Frontal cortex (tissue), 4 donors: ENCODE measurements at places on chromosomes 1 and 21.

- no peak for DNase-seq
These were observed 67.2 kb downstream of the RPAP2 start for GRCh38 chr1:92366040-92366395.

- DNase-seq = no peak
These were observed 72.6 kb upstream of the TARDBP start for GRCh38 chr1:10939654-10940450.

- no peak for DNase-seq
These were observed 973 bp downstream of the SDF4 start for GRCh38 chr1:1230656-1231399.

DNA sequence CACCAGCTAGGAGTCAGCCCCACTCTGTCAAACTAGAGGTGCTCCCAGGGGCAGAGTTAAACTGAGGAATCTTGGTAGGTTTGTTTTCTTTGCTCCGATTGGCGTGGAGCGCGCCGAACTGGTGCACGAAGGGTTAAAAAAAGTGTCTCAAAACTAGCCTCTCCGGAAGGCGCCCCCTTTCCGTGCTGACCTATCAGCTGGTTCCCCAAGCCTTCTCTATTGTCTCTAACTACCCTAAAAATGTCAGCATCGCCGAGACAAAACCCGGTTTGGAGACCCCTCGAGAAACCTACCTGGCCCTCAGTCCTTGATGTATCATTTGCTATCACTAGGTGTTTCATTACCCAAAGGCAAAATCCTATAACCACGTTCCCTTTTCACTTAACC lies 2.2 kb downstream of the TGFB2 start:
- no peak for DNase-seq

DNA sequence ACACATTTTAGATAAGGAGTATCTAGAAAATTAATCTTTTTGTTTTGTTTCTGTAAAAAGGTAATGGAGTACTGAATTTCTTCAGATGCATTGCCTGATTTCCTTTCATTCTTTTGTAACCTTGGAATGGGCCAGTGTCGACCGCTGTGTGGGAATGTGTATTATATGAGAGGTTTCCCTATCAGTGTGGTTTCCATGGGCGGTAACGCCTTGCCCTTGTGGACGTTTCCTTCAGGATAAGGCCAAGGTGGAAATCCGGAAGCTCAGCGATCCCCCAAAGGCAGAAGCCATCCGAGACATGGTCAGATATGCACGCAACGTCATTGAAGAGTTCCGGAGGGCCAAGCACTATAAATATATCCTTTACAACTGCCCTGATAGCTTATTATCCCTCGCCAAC lies 49.8 kb downstream of the SMYD2 start:
- DNase-seq = no peak

DNA sequence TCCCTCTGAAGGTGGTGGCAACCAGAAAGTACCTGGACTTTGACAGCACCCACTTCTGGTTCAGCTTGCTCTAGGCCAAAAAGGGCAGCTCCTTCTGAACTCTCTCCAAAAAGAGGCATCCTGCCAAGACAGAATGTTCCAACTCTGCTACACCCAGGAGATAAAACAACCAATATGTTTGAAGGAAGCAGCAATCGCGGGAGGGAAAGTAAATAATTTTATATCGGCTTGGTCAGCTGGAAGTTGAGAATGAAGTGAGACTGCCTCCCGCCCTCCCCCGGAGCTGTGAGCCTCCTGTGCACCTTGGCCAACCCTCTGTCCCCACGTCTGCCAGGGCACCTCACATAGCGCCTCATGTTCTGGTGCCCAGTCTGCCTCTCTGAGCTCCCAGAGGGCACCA lies 130.3 kb upstream of the ATP1A1 start:
- no peak for DNase-seq

- DNase-seq = no peak
These were observed 22.9 kb downstream of the MEGF6 start for GRCh38 chr1:3588395-3588794.

DNA sequence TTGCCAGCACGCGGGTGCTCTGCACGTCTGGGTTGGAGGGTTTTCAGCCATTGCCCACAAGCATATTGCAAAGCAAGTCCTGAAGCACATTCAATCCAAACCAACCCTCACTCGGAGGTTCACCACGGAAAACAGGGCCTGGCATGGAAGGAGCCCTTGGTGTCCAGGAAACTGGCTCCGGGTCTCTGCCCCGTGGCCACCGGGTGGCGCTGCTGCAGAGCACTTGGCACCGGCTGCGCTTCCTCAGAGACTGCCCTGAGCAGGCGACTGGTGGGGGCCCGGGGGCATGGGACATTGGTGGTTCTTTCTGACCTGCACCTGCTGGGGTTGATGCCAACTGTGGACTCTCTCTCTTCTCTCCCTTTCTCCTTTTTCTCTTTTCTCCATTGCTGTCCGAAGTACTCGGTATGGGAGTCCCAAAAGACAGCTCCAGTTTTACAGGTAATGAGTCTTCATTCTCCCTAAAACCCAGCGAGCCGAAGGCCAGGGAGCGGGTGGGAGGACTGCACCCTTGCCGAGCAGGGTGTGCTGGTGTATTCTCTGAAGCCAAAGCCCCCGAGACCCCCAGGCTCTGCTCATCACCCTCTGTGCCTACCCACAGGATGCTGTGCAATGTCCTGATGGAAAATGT lies 4.1 kb upstream of the KCNAB2 start:
- DNase-seq = no peak

DNA sequence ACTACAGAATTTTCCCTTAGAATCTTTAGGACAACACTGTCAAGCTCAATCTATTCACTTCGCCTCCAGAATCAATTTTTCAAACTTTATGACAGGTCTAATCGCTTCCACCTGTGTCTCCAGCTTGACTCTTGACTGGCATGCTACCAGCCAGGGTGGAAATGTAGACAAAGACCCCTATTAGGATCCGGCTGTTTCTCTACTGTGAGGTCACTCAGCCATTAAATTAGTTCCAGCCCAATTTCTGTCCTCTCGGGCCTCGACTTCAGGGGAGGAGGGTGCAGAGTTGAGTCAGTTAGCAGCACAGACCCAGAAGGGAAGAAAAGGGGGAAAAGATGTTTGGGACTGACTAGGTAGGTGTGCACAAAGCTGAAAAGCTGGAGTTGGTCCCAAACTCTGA lies 78.5 kb downstream of the HLCS start:
- no peak for DNase-seq

DNA sequence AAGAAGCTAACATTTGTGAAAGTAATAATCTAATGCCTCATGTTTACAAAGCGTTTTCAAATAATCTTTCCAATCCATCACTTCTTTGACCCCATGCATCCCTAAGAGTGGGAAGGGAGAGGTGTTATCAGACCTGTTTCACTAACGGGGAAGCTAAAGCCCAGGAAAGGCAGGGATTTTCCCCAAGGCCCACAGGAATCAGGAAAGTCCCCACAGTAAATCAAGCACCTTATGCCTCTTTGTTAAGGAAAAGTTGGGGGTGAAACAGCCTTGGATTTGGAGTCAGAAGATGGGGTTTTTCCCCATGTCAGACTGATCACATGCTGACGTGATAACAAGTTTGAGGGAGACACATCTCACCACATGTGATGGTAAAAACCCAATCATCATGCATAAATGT lies 20.0 kb upstream of the ANGPTL7 start:
- DNase-seq = no peak

DNA sequence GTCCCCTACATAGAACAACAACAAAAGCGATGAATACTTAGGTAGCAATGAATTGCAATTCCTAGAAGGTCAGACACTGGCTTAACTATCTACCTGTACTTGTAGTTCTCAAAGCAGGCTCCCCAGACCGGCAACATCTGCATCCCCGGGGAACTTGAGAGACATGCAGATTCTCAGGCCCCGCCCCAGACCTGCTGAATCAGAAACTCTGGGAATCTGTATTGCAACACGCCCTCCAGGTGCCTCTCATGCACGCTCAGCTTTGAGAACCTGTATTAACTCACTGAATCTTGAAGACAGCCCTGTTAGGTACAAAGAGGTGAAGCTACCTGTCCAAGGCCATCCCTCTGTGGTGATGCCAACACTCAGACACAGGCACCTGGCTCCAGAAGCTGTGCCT lies 128.1 kb downstream of the KAZN start:
- DNase-seq = no peak

- DNase-seq = no peak
These were observed 39.1 kb upstream of the CDC42BPA start for GRCh38 chr1:227357171-227357926.

- no peak for DNase-seq
These were observed 19.8 kb upstream of the SARS1 start for GRCh38 chr1:109193653-109194590.

GRCh38 chr1:2163205-2163604 lies 31.4 kb downstream of the FAAP20 start:
- no peak for DNase-seq

GRCh38 chr21:44887126-44887806 lies 13.8 kb upstream of the PTTG1IP start:
- DNase-seq = no peak

DNA sequence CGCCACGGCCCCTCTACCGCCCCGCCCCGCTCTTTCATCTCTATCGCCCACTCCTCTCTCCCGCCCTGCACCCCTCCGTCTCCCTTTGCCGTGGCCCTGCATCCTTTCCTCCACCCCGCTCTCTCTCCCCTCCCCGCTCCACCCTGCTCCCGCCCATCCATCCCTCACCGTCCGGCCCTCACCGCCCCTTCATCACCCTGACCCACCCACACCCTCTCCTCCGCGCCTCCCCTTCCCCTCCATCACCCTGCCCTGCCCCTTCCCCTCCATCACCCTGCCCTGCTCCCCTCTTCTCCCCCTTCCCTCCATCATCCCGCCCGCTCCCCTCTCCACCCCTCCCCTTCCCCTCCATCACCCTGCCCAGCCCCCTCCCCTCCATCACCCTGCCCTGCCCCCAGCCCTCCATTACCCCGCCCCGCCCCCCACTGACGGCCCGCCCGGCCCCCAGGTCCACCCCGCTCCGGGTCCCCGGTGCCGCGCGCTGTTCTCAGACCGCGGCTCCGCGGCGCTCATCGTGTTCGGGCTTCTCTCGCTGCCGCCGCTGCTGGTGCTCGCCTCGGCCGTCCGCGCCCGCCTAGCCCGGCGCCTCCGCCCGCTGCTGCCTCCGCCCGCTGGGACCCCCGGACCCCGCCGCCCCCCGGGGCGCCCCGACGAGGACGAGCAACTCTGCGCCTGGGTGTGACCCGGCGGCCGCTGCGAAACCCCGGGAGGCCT lies 6.2 kb upstream of the ANKRD65 start:
- peak; percentile 68 for DNase-seq

DNA sequence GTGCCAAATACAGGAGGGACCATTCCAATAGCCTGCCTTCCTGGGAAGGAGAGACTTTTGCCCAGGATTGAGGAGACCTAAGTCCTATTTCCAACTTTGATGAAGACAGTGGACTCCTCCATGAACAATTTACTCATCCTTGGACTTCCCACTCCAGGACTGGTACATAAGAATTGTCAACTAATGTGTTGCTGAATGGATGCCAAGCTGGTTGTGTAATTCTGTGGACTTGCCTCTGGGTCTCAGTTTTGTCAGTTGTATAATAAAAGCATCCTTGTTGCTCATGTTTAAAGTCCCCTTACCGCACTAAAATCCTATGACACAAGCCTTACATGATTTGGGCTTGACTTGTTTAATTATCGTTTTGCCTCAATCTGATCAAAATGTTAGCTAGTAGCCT lies 13.2 kb upstream of the ZP4 start:
- no peak for DNase-seq

- DNase-seq = no peak
These were observed 16.2 kb downstream of the SDHC start for GRCh38 chr1:161330346-161330745.

DNA sequence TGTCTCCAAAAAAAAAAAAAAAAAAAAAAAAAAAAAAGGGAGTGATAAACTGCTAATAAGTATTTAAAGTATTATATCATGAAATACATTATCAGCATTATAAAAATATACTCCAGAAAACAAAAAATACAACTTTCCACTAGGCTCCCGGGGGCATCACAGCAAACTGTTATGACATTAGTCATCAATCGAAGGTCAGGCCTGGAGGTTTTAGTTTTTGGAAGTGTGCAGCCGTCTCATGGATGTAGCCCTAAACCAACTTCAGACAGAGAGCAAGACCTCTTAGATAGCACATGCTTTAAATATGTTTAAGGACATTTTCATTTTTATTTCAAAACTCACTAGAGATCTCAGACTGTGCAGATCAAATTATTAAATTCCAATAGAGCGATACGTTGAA lies 106.3 kb downstream of the RERE start:
- DNase-seq = no peak

- DNase-seq = no peak
These were observed 2.1 kb downstream of the CDC7 start for GRCh38 chr1:91502672-91503184.

GRCh38 chr1:23718482-23718881 lies 24.8 kb upstream of the ELOA start:
- DNase-seq = no peak

DNA sequence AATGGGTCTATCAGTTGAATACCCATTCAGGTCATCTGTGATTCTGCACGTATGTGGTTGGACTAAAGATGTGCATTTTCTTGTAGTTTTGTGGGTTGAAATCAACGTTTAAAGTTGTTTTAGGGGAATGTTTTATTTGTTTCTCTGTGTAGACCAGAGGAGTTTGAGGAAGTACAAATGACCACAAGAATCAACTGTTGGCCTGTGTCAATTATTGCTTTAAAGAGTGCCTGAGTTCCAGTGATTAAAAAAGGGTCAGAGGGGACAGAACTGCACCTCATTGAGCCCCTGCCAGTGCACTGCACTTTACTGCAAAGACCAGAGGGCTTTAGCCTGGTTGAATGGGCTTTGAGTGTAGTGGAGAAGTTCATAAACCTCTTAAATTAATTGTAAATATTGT lies 190.3 kb downstream of the VPS13D start:
- no peak for DNase-seq

DNA sequence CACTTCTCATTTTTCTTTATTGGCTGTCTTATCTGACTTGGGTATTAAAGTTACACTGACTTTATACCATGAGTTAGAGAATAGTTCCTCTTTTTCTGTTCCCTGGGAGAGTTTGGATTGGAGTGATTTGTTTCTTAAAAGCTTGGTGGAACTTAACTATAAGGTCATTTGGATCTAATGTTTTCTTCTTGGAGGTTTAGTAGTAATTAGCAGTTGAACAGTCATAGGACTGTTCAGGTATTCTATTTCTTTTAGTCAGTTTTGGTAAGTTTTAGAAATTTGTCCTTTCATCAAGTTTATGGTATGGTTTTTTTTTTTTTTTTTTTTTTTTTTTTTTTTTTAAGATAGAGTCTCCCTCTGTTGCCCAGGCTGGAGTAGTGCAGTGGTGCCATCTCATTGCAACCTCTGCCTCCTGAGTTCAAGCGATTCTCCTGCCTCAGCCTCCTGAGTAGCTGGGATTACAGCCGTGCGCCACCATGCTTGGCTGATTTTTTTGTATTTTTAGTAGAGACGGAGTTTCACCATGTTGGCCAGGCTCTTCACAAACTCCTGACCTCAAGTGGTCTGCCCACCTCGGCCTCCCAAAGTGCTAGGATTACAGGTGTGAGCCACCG lies 6.3 kb downstream of the TTC3 start:
- no peak for DNase-seq
